ENCODE measurements at places on chromosomes 16 and 17. TPM values are rescaled to one million over a fixed set of nuclear protein-coding genes. Genes with fewer than 3 reads are reported as not detected.
A peak's percentile ranks its signal among the peaks of the same experiment; 100 is the strongest.

DNA sequence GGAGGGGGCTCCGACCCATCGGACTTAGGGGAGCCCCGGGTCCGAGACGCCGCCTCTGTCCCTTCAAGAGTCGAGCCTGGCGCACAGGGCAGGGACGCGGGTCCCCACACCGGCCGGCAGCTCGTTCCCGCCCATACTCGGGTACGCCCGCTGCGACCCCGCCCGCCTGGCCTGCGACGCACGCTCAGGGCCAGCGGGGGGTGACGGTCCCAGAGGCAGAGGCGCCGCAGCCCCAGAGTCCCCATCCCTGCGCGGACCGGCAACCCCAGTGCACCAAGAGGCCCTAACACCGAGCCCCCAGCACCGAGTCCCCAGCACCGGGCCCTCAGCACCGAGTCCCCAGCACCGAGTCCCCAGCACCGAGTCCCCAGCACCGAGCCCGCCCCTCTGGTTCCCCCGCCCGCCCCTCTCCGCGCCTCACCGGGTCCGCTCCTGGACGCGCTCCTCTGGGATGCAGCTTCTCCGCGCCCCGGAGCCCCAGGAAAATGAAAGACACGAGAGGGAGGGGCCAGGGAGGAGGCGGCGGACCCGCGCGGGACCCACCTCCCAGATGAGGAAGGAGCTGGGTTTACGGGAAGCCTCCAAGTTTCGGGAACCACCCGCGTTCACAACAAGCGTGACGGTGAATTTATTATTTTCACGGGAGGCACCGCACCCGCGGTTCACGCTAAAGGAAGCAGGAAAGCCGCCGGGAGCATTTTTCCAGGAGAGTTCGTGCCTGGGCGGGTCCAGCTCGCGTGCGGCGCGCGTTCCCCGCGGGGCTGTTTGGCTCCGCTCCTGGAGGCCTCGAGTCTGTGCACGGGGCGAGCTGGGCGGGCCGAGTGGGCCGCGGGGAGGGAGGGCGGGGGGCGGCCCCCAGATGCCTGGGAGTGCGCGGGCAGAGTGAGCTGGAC lies at the start of gene SECTM1:
SECTM1 (minus strand) TSS at position 488 of the 893 bp plus-strand sequence. CDS start 6,526 bp downstream, outside the sequence.
- H3K27ac ChIP-seq, result no peak within 1 kb of the TSS
- H3K36me3 ChIP-seq, result no peaks in the 10 kb centered on the region
- no peak for DNase-seq
- H3K4me3 ChIP-seq, result peak within 1 kb of the TSS; percentile 91
- peaks cover 12% of the 10 kb centered on the region for H3K4me1 ChIP-seq

DNA sequence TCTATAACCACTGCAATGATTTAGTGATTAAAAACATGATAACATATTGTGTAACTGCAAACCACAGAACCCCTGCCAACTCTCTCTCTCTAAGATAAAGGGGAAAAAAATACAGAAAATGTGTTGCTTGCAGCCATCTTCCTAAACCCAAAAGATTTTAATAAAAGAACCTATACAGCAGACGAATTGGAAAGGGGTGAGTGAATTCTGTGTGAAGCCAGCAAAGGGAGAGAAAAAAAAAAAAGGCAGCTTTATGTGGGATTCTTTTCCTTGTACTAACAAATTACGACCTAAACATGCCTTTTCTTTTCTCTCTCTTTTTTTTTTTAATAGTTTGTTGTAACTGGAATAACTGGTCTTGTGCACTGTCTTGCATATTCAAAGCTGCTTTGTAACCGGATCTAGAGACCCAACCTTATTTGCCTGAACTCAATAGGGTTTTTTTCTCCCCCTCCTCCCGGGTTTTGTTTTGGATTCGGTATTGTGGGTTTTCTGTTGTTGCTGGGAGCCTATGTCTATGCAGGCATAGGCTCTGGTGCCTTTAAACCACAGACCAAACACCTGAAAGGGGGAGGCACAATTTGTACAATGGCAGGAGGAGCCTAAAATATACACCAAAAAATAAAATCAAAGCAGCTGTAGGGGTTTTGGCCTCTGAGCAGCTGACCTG lies 7.0 kb upstream of the ZFHX3 start:
- H3K4me3 ChIP-seq, result no peak overlapping the region
- H3K4me1 ChIP-seq, result peaks cover 34% of the 10 kb centered on the region
- H3K27me3 ChIP-seq, result peaks cover 44% of the 10 kb centered on the region

DNA sequence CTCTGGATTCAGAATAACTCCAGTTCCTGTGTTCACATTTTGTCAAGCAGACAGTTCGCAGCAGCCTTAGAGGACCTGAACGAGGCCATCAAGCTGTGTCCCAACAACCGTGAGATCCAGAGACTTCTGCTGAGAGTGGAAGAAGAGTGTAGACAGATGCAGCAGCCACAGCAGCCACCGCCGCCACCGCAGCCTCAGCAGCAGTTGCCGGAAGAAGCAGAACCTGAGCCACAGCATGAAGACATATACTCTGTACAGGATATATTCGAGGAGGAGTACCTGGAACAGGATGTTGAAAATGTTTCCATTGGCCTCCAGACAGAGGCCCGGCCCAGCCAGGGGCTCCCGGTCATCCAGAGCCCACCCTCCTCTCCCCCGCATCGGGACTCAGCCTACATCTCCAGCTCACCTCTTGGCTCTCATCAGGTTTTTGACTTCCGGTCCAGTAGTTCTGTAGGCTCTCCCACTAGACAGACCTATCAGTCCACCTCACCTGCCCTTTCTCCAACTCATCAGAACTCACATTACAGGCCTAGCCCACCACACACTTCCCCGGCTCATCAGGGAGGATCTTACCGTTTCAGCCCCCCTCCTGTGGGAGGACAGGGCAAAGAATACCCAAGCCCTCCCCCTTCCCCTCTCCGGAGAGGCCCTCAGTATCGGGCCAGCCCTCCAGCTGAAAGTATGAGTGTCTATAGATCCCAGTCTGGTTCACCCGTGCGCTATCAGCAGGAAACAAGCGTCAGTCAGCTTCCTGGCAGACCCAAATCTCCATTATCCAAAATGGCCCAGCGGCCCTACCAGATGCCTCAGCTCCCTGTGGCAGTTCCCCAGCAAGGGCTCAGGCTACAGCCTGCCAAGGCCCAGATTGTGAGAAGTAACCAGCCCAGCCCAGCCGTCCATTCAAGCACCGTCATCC lies 25.9 kb downstream of the CYB561 start:
- DNase-seq, result no peak
- no peaks in the 10 kb centered on the region for H3K27me3 ChIP-seq
- H3K4me3 ChIP-seq, result peak overlapping the region; percentile 52
- H3K36me3 ChIP-seq, result no peaks in the 10 kb centered on the region

DNA sequence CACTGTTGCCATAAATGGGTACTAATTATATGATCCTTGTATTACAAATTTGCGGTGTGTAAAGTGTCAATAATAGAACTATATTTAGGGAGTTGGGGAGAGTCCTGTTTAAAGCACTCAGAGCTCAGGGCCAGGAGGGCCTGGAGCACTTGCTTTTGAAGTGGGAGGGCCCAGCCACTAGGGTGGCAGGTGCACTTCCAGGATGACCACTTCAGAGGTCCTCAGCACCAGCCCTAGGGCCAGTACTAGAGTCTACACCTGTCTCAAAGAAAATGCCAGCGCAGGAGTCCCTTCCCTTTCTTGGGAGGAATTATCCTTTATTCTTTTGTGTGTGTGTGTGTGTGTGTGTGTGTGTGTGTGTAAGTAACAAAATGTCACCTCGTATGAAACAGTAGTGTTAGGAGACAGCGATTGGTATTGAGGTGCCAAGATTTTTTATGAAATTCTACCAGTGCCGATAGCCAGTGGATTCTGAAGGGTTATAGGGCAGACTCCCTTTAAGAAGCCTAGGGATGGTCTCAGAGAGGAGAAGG lies 31.9 kb downstream of the MYO18A start:
- peaks cover 50% of the 10 kb centered on the region for H3K4me1 ChIP-seq
- H3K4me3 ChIP-seq, result peak overlapping the region; percentile 75

- no peak overlapping the region for H3K4me3 ChIP-seq
- H3K36me3 ChIP-seq, result no peaks in the 10 kb centered on the region
- DNase-seq, result peak; percentile 2
- peaks cover 9% of the 10 kb centered on the region for H3K27me3 ChIP-seq
- no peak overlapping the region for H3K27ac ChIP-seq
These were observed 11.7 kb downstream of the C1QTNF1 start for GRCh38 chr17:79035686-79036085.

- H3K27ac ChIP-seq, result peak overlapping the region; percentile 45
- no peak for DNase-seq
- H3K36me3 ChIP-seq, result peaks cover 8% of the 10 kb centered on the region
- no peak overlapping the region for H3K4me3 ChIP-seq
- no peaks in the 10 kb centered on the region for H3K27me3 ChIP-seq
These were observed 2.4 kb downstream of the ABAT start for GRCh38 chr16:8676737-8677375.

DNA sequence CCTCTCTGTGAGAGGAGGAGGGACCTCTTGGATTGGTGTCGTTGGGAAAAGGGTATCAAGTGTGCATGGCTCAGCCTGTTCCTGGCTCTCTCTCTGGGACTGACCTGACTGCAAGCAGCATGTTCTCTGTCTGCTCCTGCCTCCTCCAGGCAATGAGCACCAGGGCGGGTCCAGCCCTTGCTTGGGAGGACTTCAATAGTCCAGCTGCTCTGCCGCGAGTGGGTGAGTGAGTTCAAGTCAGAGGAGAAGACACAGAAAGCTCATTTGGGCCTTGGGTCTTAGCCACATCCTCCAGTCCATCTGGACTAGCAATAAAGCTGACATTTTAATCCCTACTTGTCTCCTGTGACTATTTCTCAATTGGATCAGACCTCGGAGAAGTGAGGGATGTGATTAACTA lies 25.2 kb upstream of the TNS4 start:
- no peak overlapping the region for H3K4me3 ChIP-seq
- peaks cover 37% of the 10 kb centered on the region for H3K4me1 ChIP-seq
- DNase-seq, result no peak
- no peak overlapping the region for H3K27ac ChIP-seq
- no peaks in the 10 kb centered on the region for H3K27me3 ChIP-seq

DNA sequence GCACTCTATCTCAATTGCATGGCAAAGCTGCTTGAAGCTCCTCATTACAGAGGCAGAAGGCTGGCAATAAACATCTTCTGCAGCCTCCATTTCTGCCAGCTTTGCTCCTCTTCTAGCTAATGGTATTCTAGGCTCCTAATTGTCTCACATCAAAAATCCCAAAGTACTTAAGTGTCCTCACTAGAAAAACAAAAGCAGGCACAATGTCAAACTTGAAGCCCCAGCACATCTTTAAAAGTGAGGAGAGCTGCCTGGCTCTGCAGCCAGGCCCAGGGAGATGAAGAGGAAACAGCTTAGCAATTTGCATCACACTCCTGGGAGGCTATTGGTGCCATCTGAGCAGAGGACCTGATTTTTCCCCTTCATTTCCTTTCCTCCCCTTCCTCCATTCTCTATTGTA lies 197.1 kb downstream of the KCNJ2 start:
- H3K27me3 ChIP-seq, result no peaks in the 10 kb centered on the region
- H3K27ac ChIP-seq, result no peak overlapping the region
- no peaks in the 10 kb centered on the region for H3K4me1 ChIP-seq
- H3K36me3 ChIP-seq, result no peaks in the 10 kb centered on the region

DNA sequence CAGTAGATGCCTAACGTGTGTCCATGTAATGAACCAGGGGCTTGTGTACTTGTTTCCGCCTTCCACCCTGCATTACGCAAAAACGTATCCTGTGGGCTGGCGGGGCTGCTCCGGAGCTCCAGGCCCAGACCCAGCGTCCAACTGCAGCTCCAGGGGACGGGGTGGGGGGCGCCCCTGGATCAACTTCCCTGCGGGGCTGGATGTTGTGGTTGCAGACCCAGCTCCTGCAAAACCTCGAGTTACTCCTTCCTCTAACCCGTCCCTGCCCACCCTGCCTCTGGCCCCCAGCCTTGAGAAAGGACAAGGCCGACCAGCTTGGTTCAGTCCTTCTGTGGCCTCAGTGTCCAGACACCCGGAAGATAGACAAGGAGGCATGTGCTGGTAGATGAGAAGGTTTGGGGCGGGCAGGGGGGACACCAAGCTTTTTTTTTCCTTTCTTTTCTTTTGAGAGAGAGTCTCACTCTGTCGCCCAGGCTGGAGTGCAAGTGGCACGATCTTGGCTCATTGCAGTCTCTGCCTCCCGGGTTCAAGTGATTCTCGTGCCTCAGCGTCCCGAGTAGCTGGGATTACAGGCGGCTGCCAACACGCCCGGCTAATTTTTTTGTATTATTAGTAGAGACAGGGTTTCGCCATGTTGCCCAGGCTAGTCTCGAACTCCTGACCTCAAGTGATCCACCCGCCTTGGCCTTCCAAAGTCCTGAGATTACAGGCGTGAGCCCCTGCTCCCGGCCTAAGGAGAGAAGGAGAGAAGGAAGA lies 731 bp upstream of the EXOC7 start:
- H3K4me1 ChIP-seq, result peaks cover 21% of the 10 kb centered on the region
- DNase-seq, result no peak
- H3K4me3 ChIP-seq, result peak overlapping the region; percentile 91
- peak overlapping the region; percentile 97 for H3K27ac ChIP-seq
- H3K36me3 ChIP-seq, result peaks cover 4% of the 10 kb centered on the region
- no peaks in the 10 kb centered on the region for H3K27me3 ChIP-seq

DNA sequence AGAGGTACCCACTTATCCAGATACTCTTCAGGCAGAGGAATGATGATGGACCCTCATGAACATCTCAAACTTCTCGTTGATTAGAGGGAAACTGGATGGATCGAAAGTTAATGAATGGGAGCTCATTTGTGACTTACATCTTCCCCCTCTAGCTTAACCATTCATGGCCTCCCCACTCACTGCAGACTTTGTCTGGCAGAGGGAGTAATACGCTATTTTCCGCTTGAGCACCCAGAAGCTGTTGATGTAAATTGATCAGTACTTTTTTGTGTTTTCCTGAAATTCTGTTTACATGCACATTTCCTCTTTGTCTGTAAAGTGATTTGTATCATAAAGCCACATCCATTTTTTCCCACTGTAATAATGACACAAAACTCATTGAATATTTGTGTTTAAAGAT lies 239.1 kb upstream of the RBFOX1 start:
- no peaks in the 10 kb centered on the region for H3K4me1 ChIP-seq
- no peaks in the 10 kb centered on the region for H3K27me3 ChIP-seq
- no peak for DNase-seq
- no peak overlapping the region for H3K4me3 ChIP-seq

DNA sequence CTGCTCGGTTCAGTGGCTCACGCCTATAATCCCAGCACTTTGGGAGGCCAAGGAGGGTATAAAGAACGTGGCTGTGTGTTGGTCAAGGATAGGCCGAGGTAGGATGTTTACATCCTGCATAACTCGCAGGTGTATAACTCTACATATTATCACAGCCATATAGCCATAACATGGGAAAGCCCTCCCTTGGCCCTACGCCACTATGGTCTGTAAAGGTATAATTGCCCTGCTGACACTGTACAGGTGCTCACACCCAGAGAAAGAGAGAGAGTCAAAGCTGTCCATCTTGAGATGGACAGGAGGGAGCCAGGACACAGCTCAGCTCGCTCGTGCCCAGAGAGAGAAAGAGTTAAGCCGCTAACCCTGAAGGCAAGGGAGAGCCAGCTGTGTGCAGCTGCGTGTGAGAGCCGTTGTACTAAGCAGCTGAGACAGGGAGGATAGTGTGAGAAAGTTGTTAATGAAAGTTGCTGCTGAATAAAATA lies 30.4 kb upstream of the DHX8 start:
- peaks cover 8% of the 10 kb centered on the region for H3K27me3 ChIP-seq
- no peak for DNase-seq
- H3K4me3 ChIP-seq, result no peak overlapping the region
- no peaks in the 10 kb centered on the region for H3K36me3 ChIP-seq
- no peak overlapping the region for H3K27ac ChIP-seq
- H3K4me1 ChIP-seq, result peaks cover 5% of the 10 kb centered on the region

- H3K36me3 ChIP-seq, result no peaks in the 10 kb centered on the region
- H3K27ac ChIP-seq, result peak overlapping the region; percentile 73
- no peaks in the 10 kb centered on the region for H3K27me3 ChIP-seq
- DNase-seq, result no peak
- peaks cover 16% of the 10 kb centered on the region for H3K4me1 ChIP-seq
These were observed 15.9 kb upstream of the ARHGAP17 start for GRCh38 chr16:25031132-25031440.

KRT31 gene
- not detected for total RNA-seq

SHISA9 gene
- total RNA-seq, result not detected

CHST6 gene
- 0.08 TPM for total RNA-seq

KRT36 gene
- total RNA-seq, result not detected
